ENCODE measurements at places on chromosomes 1 and 21.

- DNase-seq, result no peak
Measured at GRCh38 chr1:241181471-241181870, 175.5 kb downstream of the RGS7 start.

GRCh38 chr21:15171546-15171945, 106.7 kb upstream of the NRIP1 start:
- no peak for DNase-seq

DNA sequence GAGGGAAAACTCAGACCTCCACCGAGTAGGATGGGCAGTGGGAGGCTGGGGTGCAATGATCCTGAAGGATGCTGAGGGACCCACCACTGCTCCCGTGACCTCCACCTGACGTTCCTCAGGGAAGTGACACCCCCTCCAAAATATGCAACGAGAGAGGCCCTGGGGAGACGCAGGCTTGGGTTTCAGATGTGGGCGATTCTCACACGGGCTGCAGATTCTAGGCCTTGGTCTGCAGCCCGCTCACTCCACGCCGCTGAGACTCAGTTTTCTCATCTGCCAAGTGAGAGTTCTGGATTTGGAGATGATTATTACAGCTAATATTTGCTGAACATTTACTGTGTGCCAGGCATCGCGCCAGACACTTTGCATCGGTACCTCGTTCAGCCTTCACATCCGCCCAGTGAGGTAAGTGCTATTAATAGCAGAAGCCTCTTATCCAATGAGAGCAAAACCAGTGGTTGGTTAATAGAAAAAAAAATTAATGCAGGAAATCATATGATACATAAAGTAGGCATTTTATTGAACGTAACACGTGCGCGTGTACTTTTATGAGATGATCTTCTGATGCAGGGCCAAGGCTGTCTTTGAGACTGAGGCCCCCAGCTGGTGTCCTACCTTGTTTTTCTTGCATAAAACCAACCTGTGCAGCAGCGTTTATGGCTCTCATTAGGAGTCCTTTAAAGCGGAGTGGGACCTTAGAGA, 102.0 kb upstream of the RUNX3 start:
- DNase-seq, result peak; percentile 18

- DNase-seq, result no peak
Measured at GRCh38 chr21:32946654-32947053, 79.1 kb upstream of the OLIG2 start.

GRCh38 chr21:41828884-41829360, 50.2 kb downstream of the PRDM15 start:
- DNase-seq, result no peak

GRCh38 chr1:38014724-38015424, 2.3 kb downstream of the UTP11 start:
- no peak for DNase-seq

- no peak for DNase-seq
Measured at GRCh38 chr1:88768816-88769215, 84.7 kb downstream of the PKN2 start.

DNA sequence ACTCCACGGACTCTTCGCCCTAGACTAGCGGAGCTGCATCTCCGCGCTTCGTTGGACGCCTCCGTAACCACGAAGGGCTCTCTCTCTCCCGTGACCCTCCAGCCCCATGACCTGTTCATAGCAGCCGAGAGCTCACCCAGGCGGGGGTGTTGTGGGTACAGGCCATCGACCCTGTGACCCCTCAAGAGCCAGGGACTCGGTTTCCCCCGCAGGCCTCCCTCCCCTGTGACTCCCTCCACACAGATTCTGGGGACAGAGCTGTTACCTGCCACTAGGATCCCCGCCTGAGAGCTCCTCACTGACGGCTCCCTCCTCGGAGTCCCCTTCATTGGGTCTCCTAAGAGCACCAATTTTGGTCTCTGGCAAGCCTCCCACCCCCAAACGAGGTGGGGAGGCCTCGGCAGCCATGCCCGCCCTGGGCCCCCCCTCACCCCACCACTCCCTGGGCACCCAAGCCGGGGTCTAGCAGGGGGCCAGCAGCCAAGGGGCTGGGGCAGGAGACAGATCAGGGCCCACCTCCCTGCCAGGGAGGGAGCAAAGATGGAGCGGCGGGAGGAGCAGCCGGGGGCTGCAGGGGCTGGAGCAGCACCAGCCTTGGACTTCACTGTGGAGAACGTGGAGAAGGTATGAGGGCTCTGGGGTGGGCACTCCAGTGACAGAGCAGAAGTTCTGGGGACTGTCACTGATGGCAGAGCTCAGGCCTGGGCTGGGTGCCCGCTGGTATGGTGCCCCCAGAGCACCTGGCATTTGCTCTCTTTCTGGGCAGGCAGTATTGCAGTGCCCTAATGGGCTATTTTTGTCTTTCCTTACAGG, 517 bp downstream of the IPO13 start:
- DNase-seq, result no peak

- DNase-seq, result no peak
Measured at GRCh38 chr1:54409156-54410142, 3.3 kb upstream of the SSBP3 start.

GRCh38 chr1:53305650-53306049, 22.2 kb downstream of the LRP8 start:
- no peak for DNase-seq

- DNase-seq, result peak; percentile 8
Measured at GRCh38 chr1:203695116-203695515, 68.5 kb downstream of the ATP2B4 start.

GRCh38 chr1:216640100-216640499, 83.1 kb downstream of the ESRRG start:
- DNase-seq, result no peak

DNA sequence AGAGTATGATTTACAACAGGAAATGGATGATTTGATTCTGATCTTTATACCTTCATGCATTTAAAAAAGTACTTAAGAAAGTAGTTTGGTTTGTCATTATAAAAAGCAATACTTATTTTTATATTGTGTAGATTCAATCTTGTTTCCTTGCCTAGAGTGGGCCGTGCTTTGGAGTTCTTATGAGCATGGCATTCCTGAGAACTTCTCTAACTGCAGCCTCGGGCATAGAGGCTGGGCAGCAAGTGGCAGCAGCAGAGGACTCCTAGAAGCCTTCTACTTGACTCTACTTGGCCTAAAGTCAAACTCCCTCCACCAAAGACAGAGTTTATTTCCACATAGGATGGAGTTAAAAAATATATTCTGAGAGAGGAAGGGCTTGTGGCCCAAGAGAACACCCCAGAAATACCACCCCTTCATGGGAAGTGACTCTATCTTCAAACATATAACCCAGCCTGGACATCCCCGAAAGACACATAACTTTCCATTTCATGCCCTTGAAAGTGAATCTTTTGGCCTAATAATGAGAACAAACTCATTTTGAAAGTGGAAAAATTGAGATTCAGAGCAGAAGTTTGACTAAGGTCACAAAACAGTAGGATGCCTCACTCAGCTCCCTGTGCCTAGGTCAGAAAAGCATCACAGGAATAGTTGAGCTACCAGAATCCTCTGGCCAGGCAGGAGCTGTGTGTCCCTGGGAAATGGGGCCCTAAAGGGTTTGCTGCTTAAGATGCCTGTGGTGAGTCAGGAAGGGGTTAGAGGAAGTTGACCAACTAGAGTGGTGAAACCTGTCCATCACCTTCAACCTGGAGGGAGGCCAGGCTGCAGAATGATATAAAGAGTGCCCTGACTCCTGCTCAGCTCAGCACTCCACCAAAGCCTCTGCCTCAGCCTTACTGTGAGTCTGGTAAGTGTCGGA, at the start of gene IVL:
TSS of gene IVL (plus strand) at position 861 of the 916 bp plus-strand sequence. CDS start 1,252 bp downstream, outside the sequence.
- DNase-seq, result no peak

- DNase-seq, result no peak
Measured at GRCh38 chr1:52423771-52424170, 19.4 kb downstream of the PRPF38A start.

DNA sequence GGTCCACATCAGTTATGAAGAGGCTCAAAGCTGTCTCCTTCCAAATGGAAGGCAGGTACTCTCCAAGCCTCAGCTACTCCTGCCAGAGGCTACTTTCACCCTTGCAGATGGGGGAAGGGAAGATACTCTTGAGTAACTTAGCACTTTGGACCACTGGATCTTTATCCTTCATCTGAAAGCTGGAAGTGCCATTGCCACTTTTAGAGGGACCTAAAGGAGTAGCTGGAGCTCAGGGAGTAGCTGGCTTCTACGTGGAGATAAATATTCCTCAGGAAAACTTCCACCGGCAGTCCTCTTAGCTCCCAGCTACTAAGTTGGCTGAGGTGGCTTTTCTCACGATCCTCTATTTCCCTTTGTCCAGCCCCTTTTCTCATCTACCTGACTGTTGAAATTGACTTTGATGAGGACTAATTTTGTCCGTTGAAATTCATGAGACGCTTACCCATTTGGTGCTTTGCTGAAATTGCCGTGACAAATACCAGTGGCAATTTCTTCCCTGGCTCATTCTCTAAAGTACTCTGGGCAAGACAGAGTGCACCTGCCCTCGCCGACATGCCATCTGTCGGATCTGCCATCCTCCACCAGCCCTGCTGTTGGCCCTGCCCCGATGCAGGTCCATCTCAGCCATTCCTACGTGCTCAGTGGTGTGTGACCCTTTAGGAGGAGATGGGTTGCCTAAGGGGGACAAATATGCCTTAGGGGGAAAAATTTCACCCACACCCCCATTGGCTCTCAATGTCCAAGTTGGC, 13.6 kb downstream of the IGSF21 start:
- DNase-seq, result no peak

DNA sequence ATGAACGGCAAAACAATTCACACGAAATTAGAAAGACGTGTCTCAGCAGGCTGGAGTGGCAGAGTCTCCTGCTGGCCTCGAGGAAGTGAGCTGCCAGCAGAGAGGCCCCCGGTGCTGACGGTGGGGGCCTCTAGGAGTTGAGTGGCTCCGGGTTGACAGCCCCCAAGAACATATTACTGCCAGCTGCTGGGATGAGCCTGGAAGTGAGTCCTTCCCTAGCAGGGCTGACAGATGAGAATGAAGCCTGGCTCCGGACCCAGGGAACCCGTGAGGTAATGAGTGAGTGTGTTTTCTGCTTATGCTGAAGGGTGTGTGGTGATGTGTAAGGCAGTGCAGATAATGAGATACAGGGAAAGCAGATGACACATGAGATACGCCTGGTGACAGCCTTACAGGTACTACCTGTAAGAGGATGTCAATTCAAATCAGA, 23.5 kb upstream of the LRRC47 start:
- no peak for DNase-seq

- no peak for DNase-seq
Measured at GRCh38 chr1:89672489-89673183, 39.7 kb downstream of the LRRC8C start.

- DNase-seq, result no peak
Measured at GRCh38 chr1:246647513-246647912, 76.7 kb upstream of the SCCPDH start.

DNA sequence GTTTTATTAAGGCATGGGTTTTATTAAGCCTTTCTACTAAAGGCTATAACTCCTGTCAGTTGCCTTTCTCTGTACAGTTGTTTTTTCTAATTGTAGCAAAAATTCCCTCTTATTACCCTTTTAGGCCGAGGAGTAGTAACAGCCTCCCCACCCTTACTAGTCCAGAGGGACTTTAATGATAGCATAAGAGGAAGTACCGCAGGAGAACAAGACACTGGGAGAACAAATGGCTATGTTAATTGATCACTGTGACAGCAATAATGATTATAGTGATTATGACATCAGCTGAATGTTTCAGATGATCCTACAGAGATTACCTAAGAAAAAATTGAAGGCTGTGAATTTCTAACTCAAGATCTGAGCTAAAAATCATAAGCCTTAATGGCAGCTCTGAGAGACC, 383.0 kb upstream of the PTBP2 start:
- DNase-seq, result no peak

DNA sequence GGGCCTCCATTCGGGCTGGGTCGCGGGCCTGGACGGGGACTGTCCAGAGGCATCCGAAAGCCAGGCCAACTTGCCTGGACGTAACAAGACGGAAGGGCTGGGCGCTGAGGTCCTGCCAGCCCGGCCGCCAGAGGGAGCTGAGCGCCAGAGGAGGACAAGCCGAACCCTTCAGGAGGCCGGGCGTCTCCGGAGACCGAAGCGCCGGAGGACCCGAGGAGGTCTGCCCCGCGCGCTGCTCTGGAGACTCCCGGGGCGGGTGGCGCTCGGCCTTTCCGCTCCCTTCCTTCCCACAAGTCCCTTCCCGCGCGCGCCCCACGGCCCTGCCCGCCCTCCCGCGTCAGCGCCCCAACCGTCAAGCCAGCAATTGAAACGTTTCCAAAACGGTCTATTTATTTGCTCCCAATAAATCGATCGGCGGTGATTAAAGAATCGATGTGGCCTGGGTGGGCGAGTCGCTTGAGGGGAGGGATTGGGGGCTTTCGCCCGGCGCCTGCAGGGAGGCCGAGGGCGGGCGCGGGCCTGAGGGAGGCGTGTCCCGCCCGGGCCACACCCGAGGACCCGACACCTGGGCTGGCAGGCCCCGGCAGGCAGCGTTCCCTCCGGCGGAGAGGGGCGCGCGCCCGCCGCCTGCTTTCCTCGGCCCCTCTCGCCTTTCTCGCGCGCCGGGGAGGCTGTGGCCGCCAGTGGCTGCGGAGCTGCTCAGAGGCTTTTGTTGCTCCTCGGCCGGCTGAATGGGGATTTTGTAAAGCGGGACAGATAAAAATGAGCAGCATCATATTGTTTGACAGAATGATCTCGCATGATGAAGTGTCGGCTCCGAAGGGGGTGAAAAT, 5.2 kb upstream of the FOXD3 start:
- DNase-seq, result peak; percentile 82
